Activated CD4-positive, alpha-beta T cell treated with anti-CD3 and anti-CD28 coated beads for 36 hours (primary cell): ENCODE measurements at places on chromosomes 5 and 9.

GRCh38 chr9:123933440-123934212 is 3.7 kb upstream of the DENND1A start:
- no peak for DNase-seq

GRCh38 chr5:177478711-177479646 is 5.5 kb upstream of the DBN1 start:
- peak; percentile 73 for DNase-seq

- no peak for DNase-seq
Measured at GRCh38 chr5:105905392-105905791, 1765.3 kb downstream of the EFNA5 start.

DNA sequence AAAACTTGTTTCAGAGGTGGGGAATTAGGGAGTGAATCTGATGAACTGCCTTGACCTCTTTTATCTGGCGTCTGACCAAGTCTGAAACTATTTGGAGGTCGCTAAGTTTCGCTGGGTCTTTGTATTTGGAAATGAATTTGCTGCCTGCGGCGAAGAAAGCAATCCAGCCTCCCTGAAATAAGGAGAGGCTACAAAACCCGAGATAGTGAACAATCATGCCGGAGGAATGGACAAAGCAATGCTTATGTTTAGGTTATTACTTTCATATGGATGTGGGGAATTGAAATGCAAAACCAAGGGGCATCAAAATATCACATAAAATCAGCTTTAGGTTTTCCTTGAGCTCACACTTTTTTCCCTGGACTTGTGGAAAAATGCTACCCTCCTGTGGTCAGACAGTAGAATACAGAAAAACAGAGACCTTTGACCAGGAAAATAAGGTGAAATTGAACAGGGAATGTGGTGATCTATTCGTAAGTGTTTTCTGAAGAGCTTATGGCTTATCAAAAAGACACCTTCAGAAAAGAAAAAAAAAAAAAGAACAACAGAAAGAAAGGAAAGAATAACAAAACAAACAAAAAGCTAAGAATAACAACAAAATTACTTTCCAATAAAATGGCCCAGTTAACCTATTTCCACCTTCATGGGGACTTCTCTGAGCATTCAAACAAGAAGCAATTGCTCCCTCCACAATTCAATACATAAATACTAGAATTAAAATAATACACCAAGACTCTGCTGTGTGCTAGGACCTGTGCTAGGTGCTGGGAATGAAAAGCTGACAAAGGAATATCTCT is 68.6 kb upstream of the DPYSL3 start:
- DNase-seq: no peak

DNA sequence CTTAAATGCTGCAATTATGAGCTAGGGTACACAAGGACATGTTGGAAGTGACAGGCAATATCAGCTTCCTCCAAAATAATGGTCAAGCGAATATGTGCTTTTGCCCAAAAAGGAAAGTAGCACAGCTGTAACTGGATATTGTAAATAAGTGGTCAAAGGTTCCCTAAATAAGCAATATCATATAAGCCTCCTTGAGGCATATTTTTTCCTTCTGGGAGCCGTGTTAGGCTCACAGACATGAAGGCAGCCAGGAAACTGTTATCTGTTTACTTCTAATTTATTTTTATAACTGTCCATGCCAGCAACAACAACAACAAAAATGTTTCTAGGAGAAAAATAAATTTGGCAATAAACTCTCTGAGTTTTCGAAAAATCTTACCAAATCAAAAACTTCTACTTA is 648.3 kb downstream of the PDE4D start:
- DNase-seq: no peak

- DNase-seq: no peak
Measured at GRCh38 chr9:18138656-18139055, 335.3 kb upstream of the ADAMTSL1 start.

DNA sequence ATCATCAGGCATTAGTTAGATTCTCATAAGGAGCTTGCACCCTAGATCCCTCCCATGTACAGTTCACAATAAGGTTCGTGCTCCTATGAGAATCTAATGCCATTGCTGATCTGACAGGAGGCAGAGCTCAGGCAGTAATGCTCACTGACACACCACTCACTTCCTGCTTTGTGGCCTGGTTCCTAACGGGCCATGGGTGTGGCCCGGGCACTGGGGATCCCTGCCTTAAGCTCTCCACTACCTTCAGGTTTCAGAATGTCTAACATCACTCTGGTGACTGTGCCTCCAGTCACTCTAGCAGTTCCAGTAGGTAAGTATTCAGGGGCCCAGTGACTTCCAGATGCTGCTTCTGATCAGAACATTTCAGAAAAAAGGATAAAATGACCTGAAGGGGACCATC is 152.4 kb downstream of the LRRC70 start:
- peak; percentile 20 for DNase-seq

GRCh38 chr9:129174724-129175514 is 3.1 kb downstream of the IER5L start:
- DNase-seq: peak; percentile 61

DNA sequence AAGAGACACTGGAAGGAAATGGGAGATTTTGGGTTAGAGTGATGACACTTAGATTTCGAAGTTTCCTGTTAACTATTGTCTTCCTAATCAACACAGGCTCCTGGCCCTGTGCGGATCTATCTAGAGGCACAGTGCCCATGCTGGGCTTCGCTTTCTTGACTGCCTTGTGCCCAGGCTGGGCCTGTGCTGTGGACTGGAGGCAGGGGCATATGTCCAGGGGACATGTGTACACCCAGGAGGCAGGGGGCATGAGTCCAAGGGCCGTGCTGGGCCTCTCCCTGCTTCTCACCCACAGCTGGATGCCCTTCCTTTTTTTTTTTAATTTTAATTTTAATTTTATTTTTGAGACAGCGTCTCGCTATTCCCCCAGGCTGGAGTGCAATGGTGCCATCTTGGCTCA is 37.6 kb downstream of the EHMT1 start:
- DNase-seq: no peak

- DNase-seq: no peak
Measured at GRCh38 chr5:74257645-74258313, 382.7 kb downstream of the ENC1 start.

GRCh38 chr5:79503794-79504495 is 10.0 kb downstream of the HOMER1 start:
- DNase-seq: no peak

GRCh38 chr5:3155046-3155445 is 403.6 kb upstream of the IRX2 start:
- DNase-seq: no peak

- no peak for DNase-seq
Measured at GRCh38 chr9:130339306-130339705, 73.7 kb downstream of the HMCN2 start.

- no peak for DNase-seq
Measured at GRCh38 chr5:102747386-102748166, 7.5 kb upstream of the PAM start.

DNA sequence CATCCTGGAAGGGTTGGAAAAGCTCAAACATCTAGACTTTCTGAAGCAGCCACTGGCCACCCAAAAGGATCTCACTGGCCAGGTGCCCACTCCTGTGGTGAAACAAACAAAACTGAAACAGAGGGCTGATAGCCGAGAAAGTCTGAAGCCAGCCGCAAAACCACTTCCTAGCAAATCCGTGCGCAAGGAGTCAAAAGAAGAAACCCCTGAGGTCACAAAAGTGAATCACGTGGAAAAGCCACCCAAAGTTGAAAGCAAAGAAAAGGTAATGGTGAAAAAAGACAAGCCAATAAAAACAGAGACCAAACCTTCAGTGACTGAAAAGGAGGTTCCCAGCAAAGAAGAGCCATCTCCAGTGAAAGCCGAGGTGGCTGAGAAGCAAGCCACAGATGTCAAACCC is 87.6 kb downstream of the MAP1B start:
- DNase-seq: peak; percentile 61

GRCh38 chr5:115317320-115317719 is 20.9 kb upstream of the CCDC112 start:
- DNase-seq: no peak

- DNase-seq: no peak
Measured at GRCh38 chr9:131982671-131983239, 96.9 kb downstream of the MED27 start.
